ENCODE measurements at places on chromosomes 2 and 18. TPM values are rescaled to one million over a fixed set of nuclear protein-coding genes. Genes with fewer than 3 reads are reported as not detected.

CDH20 gene
- 0.25 TPM for total RNA-seq

SATB2 gene
- total RNA-seq = not detected

UGT1A5 gene
- total RNA-seq = not detected

ACMSD gene
- not detected for total RNA-seq

SPP2 gene
- total RNA-seq = not detected

RAX gene
- not detected for total RNA-seq

IL1R2 gene
- total RNA-seq = 1.8 TPM

KCNF1 gene
- not detected for total RNA-seq

HOXD1 gene
- total RNA-seq = not detected

CKAP2L gene
- 3.4 TPM for total RNA-seq

DPP10 gene
- total RNA-seq = not detected

CLEC4F gene
- not detected for total RNA-seq

FEZ2 gene
- 18.1 TPM for total RNA-seq

ACKR3 gene
- 3.0 TPM for total RNA-seq

ARHGAP15 gene
- 261 TPM for total RNA-seq

ALPI gene
- total RNA-seq = not detected

CD8B gene
- 0.62 TPM for total RNA-seq

MRPL44 gene
- total RNA-seq = 27.4 TPM

MYO1B gene
- not detected for total RNA-seq
